Activated CD8-positive, alpha-beta memory T cell treated with anti-CD3 and anti-CD28 coated beads for 36 hours (primary cell): ENCODE measurements at places on chromosomes 2 and 18. TPM values are rescaled to one million over a fixed set of nuclear protein-coding genes. Genes with fewer than 3 reads are reported as not detected.

The SLC4A5 gene
- 1.2 TPM for total RNA-seq

The TUBA4B gene
- not detected for total RNA-seq

The PAIP2B gene
- 1.7 TPM for total RNA-seq

The COMMD1 gene
- total RNA-seq, result 32.7 TPM

The ANKRD62 gene
- not detected for total RNA-seq

The AKAIN1 gene
- not detected for total RNA-seq

The KCNJ13 gene
- total RNA-seq, result not detected

The SIX3 gene
- not detected for total RNA-seq

The ADGRF3 gene
- total RNA-seq, result 3.9 TPM

The RIT2 gene
- not detected for total RNA-seq

The SLC11A1 gene
- 0.15 TPM for total RNA-seq

The REG3G gene
- not detected for total RNA-seq

The FAM237A gene
- total RNA-seq, result not detected

The ANKRD30B gene
- not detected for total RNA-seq

The ST8SIA5 gene
- not detected for total RNA-seq

The MYCN gene
- not detected for total RNA-seq

The ZNF892 gene
- 4.3 TPM for total RNA-seq

The KLHL41 gene
- 0.25 TPM for total RNA-seq

The C2orf66 gene
- not detected for total RNA-seq
